Stimulated activated CD8-positive, alpha-beta memory T cell treated with anti-CD3 and anti-CD28 coated beads, Interleukin-7, amount 100 ng/mL, for 24 hours (primary cell): ENCODE measurements at places on chromosomes 12 and 14.

DNA sequence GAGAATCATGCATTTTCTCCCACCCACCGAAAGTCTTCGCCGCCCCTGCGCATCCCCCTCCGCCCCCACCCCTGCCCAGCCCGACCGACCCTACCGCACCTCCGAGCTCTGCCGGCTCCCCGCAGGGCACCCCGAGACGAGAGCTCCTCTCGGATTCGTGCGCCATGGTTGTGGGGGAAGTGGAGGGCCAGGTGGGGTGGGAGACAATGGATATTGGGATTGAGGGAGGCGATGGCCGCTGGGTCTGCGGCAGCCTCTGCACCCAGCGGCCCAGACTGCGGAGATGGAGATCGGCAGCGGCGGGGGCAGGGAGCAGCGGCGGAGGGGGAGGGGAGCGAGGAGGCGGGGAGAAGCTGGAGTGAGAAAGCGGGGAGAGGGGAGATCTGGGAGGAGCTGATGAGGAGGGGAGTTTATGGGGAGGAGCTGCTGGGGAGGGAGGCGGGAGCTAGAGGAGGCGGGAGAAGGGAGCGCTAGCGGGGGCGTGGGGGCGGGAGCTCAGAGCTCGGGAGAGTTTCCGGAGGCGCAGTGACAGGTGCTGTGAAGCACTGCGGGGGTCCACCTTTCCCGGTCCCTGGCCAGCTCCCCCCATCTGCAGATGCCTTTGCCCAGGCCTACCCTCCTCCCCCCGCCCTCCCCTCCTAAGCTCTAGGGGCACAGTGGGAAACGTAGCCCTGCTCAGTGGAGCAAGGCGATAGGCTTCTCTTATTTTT is at the start of gene SALL2:
TSS of gene SALL2 (minus strand) at position 385 of the 710 bp plus-strand sequence. CDS start at position 166, 219 bp downstream.
- peak; percentile 26 for DNase-seq

- no peak for DNase-seq
These were observed 60.3 kb downstream of the GPHN start for GRCh38 chr14:66568220-66568619.

DNA sequence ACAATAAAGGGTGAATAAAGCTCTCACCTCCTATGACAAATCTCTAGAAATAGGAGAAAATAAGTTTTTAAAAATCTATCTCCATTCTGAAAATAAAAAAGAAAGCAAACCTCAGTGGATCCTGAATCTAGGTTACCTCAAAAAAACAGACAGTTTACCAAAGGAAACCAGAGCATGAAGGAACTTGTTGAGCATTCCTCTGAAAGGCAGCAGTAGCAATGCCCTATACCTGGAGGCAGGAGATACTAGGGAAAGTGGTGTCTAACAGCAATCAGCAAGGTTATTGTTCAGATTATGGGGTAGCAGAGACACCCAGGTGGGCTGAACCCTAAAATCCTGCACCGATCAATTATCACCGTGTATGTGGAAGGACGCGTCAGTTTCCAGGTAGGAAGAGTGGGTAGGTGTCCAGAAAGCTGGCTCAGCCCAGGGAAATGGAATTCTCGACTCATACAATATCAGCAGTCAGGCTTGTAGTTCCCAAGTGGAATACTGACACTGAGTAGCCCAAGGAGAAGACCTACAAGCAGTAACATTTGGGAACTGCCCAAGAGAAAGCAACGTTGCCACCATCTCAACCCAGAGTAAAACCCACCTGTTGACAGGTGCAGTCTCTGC is 128.3 kb downstream of the ST8SIA1 start:
- no peak for DNase-seq

DNA sequence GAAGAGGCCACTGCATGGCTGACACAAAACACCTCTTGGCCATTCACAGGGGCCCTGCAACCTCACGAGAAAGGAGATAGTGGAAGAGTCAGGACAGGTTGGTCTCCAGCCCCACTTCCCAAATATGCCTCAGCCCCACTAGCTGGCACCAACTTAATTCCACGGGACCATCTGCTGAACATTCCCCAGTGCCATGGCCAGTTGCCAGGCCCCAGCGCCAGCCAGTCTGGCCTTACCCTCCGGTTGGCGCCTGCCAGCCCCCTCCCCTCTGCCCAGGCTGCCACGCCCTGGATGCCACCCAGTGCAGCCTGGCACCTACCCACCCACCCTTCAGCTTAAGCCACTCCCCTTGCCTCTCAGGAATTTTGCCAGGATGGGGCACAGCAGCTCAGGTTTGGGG is 21.2 kb upstream of the HSPB8 start:
- DNase-seq = no peak

- no peak for DNase-seq
These were observed 120.1 kb downstream of the RALGAPA1 start for GRCh38 chr14:35689000-35689460.

- no peak for DNase-seq
These were observed 153.4 kb downstream of the RIMBP2 start for GRCh38 chr12:130562716-130563115.

DNA sequence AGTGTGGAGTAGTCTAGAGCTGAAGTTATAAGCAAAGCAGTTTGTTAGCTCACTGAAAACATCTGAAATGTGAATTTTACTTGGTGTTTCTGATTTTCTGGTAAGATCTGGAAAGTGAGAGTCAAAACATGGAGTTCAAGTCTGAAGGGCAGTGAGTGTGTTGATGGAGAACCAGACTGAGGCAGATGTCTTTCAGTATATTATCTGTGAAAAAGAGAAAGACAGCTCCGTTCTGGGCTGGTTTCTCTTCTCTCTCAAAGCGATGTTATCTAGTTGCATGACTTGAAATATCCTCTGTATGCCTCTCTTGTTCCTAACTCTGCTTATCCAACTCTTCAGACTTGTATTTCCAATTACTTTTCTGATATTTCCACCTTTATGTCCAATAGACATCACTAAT is 381.9 kb upstream of the RGS6 start:
- DNase-seq = no peak

DNA sequence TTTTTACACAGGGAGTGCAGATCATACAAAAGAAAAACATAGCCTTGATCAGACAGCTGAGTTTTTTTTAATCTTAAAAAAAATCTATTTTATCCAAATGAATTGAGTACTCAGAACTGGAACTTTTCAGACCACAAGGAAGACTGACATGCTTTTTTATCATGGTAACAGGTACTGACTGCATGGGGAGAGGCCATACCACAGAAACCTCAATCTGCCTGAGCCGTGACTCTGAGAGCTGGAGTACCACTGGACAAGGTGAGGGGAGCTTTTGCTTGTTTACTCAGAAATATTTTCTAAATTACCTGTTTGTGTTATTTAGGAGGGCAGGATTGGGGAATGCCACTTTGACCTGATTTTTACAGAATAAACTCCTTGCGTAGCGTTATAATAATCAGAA is 143.9 kb downstream of the ALX1 start:
- no peak for DNase-seq

DNA sequence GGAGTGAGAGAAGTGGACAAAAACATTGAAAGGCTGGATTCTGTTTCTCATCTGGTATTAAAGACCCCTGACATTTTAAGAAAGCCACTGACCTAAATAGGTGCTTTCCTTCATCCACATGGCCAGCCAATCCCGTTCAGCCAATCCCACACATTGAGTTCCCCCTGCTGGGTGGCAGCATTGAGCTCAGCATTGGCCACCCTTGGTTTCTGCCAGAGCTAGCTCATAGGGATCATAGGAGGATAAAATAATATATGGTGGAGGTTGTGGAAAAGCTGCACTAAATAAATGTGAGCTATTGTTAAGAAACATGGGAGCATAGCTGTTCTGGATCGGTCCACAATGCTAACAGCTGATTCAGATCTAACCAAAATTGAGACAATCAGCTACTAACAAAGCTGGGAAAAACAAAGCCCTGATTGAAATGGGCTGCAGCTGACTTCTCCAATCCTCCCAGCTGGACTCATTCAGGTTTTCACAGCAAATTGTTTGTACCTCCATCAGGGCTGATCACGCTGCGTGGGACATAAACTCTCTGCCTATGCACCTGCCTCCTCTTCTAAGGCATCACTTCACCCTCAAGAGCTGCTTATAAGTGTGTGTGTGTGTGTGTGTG is 256.5 kb downstream of the EMP1 start:
- DNase-seq = no peak

DNA sequence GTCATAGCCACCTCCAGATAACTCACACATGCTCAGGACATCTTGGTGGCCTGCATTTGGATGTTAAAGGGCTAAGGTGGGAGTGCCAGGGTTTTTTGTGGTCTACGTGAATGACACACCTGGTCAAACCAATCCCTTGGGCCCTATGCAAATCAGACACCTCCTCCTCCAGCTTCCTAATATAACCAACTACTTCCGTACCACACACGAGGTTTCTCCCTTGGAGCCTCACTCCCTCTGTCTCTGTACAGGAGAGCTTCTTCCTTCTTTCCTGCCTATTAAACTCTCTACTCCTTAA is 19.6 kb downstream of the APOBEC1 start:
- DNase-seq = no peak

DNA sequence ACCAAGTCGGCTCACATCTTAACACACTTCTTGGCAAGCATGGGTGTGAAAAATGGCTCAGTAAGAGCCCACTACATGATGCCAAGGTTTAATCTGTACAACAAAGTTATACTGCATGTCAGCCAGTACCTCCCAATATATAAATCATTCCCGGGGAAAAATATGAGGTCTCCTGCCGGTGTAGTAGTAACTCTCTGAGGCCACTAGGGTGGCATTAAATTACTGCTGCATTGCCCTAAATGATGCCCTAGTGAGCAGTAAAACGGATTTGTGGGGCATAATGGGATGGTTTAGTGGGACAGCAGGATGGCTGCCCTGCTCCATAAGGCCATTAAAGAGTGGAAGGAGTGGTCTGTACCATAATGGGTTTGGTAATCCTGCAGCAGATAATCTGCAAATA is 267.7 kb downstream of the MED13L start:
- no peak for DNase-seq

DNA sequence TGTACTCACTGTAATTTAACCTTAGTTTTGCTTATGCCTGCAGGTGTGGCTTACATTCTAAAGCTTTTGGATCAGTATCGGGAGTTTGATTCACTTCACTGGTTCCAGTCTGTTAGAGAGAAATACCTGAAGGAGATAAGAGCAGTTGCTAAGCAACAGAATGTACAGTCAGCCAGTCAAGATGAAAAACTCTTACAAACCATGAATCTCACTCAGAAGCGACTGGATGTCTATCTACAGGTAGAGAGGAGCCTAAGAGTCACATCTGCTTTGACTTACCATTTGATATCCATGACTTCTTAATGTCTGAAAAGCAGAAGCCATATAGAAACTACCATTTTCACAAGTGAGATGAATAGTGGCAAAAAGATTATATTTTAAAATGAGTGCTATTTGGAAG is 56.5 kb downstream of the WASHC4 start:
- no peak for DNase-seq

DNA sequence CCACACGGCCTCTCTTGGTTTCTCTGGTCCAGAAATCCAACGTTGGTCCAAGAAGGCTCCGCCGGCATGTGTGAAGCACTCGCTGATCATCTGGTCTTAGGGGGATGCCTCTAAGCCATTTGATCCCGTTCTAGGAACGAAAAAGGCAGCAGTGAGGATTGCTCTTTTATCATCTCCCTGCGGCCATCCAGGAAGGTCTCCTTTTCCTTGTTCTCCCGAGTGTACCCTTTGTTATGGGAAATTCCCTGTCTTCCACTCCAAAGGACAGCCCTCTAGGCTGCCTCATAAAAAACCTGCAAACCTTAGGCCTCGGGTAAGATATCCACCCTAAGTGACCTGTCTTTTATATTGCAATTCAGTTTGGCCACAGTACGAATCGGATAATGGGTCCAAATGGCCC is 85.8 kb downstream of the TMTC3 start:
- no peak for DNase-seq

GRCh38 chr12:77328326-77328725 is 263.0 kb upstream of the E2F7 start:
- DNase-seq = no peak

DNA sequence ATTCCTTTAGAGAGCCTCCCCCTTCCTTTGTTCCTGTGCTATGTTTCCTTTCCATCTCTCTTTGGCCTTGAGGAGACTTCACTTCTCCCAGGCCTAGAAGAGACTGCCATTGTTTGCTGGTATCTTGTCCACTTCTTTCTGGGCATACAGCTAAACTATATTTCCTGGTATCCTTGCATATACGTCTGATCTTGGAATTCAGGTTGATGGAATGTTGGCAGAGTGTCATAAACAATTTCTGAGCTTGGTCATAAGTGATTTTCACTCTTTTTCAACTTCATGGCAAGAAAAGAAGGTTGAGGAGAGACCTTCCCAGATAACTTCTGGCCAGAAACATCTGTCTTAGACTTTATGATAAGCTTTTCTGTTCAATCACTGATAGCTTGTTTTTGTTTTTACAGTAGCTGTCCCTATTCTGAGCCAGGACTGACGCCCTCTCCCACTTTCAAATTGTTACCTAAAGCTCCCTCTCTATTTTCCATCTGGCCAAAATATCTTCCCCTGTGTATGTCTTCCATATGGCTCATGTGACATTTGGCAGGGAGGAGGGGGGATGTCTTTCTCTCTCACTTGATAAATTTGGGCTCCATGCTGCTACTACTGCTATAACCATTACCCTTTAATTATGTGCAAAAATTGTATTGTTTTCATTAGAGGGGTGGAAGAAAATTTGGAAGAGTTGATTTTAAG is 457.0 kb downstream of the ADAMTS20 start:
- DNase-seq = no peak

DNA sequence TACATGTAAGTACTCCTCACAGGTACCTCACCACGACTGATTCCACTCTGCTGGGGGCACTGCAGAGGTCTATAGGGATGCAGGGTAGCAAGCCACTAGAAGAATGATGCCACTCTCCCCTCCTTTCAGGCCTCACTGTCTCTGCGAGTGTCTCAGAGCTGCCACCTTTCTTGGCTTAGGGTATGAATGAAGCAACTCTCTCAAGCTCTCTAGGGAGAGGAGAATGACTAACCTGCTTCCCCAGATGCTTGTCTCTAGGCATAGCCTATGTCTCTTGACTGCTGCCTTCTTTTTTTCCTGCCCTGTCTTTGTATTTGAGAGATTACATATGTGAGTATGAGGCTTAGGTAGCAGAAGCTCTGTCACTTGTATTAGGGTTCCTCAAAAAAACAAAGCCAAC is 566.5 kb upstream of the ATP2B1 start:
- DNase-seq = no peak

DNA sequence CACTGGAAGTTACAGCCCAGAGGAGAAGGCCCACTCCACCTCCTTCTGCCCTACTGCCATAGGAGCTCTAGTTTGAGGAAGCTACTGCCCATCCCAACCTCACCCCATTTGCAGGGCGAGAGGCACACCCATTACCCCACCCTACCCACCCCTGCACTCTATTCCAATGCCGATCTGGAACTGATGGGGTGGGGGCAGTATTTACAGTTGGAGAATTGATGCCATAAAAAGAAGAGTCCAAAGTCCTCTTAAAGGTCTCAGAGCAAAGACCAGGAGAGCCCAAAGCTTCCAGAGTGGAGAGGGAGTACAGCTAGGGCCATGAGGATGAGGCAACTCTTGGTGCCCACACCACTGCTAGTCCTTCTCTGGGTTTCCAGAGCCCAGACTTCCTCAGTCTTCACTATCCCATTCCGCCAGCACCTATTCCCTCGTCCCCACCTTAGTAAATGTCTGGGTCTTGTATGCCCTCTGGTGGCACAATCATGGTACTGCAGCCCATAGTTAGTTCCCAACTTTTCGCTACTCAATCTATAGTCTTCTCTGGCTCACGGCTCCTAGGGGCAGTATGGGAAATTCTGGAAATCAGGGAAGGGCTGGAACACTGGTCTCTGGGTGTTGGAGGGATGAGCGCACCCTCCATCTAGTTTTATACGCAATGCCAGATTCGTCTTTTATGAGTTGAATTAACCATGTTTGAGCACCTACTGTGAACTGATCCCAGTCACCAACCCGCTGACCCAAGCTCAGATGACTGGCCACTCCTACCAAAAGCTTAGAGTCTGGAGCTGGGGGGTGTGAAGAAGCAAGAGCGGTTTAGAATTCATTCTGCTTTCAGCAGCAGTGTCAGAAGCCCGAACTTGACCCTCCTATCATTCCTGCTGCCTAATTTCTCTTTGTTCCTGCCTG is 6.9 kb upstream of the ADCY6 start:
- no peak for DNase-seq
